ENCODE measurements at places on chromosomes 11 and 22.

DNA sequence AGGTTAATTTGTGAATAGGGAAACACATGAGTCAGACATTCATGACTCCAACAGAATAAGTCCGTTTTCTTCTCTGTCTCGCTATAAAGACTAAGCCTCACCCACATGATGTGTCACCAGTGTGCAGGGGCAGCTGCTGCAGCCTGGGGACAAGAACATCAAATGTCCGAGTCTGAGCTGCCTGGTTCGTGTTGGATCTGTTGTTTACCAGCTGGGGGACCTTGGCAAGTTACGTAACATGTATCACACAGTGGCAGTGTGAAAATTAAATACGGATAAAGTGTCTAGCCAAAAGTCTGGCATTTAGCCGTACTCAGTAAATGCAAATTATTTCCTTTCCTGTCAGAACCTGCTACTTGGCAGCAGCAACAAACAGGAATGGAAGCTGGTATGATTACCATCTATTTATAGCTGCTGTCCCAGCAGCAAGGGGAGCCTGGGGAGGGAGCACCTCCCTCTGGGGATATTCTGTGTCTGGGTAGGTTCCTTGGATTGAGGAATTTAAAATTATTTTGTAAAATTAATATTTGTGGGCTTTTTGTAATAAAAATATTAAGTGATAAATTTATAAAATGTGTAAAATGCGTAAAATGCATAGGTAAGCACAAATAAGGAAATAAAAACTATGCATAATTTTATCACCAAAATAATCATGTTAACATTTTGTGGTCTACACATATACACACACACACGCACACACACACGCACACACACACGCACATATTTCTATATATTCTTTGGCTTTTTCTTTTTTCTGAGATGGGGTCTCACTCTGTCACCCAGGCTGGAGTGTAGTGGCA, 1.3 kb upstream of the CLDN25 start:
- peak; percentile 85 for DNase-seq

DNA sequence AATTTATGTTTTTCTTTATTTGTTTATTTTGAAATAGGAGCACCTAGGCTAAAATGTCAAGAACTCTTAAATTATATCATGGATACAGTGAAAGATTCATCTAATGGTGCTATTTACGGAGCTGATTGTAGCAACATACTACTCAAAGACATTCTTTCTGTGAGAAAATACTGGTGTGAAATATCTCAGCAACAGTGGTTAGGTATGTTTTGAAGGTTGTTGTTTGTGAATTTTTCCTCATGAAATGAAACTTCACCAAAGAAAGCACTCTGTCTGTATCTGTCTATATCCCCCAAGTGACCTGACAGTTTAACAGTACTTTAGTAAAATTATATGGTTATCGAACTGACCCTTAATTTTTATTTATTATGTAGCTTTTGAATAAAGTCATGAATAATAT, 12.8 kb downstream of the ATM start:
- no peak for DNase-seq

- no peak for DNase-seq
Observed at GRCh38 chr22:20803696-20804324, 29.9 kb downstream of the SERPIND1 start.

DNA sequence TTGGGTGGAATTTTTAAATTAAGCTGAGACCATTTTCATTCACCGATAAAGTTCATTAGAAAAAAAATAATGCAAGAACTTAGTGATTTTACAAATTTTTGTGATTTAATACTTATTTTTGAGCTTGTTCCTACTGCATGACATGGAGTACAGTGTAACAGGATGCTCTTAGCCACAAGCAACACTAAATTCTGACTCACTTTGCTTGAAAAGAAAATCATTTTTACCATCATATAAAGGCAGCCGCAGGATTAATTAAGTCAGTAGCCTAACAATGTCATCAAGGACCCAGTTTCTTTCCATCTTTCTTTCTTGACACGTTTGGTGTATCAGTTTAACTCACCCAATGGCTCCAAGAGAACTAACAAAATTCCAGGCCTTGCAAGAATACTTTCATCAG, 540.3 kb upstream of the LUZP2 start:
- DNase-seq = no peak

GRCh38 chr11:124340142-124340447, 20.1 kb upstream of the OR8D2 start:
- DNase-seq = no peak

DNA sequence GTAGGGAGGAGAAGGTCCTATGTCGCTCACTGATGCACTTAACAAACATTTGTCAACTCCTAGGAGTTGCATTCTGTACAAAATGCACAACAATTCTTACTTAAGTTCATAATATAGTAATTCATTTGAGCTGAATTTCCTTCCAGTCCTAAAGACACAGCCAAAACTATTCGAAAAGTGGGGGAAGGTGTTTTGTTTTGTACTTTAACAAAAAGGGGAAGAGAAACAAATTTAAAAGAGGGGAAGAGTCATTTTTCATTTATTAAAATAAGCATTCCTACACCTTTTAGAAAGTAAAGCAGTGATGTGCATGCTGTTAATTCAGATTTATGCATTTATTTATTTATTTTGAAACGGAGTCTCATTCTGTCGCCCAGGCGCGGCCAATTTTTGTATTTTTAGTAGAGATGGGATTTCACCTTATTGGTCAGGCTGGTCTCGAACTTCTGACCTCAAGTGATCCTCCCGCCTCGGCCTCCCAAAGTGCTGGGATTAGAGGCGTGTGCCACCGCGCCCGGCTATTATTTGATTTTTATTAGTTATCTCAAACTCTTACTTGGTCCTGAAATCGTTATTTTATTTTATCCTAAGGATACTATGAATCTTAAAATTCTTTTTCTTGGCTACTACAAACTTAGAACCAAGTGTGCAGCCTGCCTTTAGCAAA, 1.1 kb upstream of the FANCF start:
- DNase-seq = no peak

DNA sequence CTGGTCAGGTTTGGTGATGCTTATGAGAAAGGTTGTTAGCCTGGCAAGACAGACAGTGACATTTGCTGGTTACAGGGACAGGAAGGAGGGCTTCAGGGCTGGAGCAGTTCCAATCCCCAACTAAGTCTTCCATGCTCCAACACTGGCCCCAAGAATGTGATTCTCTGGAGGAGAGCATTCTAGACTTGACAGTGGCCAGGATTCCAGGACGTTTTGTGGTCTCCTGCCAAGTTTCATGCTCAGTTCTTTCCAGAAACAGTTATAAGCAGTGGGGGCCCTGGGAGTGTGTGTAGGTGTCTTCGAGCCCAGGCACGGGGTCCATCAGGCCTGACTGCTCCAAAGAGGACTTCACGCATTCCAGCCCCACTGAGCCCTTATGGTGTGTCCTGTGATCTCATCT, 8.9 kb upstream of the GRK3 start:
- no peak for DNase-seq

- DNase-seq = peak; percentile 75
Observed at GRCh38 chr11:12478743-12479142, 101.4 kb downstream of the PARVA start.

DNA sequence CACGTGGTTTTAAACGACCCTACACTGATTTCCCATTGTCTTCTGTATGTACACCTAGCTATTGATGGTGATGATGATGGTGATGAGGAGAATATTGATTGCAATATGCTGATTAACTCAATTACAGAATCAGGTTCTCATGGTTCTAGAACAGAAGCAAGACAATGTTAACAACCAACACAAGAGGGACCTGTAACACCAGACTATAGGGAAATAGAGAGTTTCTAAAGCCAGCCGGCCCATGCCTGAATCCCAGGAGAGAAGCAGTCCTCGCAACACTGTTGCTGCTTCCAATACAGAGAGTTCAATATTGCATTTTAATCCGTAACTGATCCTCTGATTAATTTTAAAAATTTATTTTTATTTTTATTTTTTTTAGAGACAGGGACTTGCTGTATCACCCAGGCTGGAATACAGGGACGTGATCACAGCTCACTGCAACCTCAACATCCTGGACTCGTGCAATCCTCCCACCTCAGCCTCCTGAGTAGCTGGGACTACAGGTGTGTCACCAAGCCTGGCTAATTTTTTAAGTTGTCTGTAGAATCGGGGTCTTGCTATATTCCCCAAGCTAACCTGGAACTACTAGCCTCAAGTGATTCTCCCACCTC, 22.2 kb upstream of the UBASH3B start:
- peak; percentile 30 for DNase-seq

- DNase-seq = peak; percentile 65
Observed at GRCh38 chr22:32660292-32660691, 141.2 kb upstream of the TIMP3 start.

- peak; percentile 49 for DNase-seq
Observed at GRCh38 chr11:110373051-110373702, 56.6 kb upstream of the FDX1 start.

- no peak for DNase-seq
Observed at GRCh38 chr11:125949271-125950177, 3.7 kb downstream of the VSIG10L2 start.

GRCh38 chr11:86182976-86183584, 61.5 kb upstream of the EED start:
- DNase-seq = peak; percentile 62

DNA sequence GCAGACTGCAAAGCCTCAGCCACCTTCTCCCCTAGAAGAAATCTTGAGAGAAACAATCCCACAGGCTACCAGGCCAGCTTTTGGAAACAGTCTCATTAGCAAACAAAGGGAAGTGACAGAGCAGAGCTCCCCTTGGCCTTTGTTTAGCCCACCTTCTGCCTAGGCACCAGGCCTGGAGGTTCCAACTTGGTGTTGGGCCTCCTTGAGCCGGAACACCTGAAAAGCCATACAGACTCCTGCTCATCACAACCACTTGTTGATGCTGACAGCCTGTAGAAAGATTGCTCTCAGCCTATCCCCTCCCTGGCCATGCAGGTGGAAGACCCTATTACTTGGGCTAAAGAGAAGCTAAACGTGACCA, 26.6 kb downstream of the KCNQ1OT1 start:
- no peak for DNase-seq

- DNase-seq = no peak
Observed at GRCh38 chr22:45562537-45563361, 60.1 kb downstream of the FBLN1 start.

GRCh38 chr11:117997406-117997805, 11.2 kb downstream of the IL10RA start:
- no peak for DNase-seq

DNA sequence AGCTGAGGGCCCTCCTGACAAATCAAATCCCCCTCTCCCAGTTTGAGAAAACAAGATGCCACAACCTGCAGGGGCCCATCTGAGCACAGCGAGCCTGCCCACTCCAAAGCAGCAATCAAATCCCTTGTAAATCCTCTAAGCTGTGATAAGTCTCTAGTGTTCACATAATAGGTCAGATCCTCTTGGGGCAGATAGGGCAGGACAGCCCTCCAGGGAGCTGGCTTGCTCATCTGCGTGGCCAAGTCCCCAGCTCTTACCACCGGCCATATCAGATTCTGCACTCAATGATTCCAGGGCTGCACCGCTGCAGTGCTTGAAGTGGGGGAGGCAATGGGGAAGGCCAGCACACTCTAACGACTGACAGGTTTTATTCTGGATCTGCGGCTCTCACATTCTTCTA, 29.6 kb upstream of the FLI1 start:
- DNase-seq = no peak

DNA sequence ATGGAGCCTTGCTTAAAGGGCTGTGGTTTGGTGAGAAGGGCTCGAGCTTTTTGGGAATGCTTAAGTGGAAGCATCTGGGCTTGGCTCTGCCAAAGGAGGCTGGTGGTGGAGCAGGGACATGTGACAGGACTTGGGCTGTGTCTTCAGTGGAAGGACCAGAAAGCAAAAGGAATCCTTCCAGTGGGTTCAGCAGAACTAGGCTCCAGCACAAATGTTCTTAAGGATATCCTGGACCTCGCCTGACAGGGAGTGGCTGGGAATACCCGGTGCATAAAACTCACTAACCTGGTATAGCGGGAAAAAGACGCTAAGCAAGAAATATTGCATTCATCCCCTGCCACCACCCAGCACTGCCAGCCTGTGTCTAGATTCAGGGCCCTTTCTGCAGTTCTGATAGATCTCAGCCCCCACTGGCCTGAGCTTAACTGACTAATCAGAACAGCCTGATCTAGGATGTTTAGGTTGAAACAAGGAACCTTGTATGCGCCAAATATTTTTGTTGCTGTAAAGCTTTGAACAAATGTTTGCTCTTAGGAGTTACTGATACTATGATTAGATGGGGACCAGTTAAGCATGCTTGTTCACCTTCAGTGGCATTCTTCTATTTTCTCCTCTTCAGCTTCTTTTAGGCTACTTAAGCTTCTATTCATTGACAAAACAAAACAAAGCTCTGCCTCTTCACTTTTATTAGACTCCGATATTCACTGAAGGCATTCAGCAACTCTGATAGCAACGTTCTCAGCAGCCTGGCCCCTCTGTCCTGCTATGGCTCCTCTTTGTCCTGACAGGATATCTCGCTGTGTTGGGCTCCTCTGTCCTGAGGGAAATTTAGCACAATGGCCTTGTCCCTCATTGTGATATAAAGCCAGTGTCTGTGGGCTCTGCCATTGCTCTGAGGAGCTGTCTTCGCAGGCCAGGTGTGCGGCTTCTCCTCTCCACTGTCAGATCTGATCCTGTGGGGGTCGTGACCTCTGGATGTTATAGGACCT, 25.0 kb downstream of the PPFIBP2 start:
- DNase-seq = no peak

GRCh38 chr22:30998329-30998728, 29.3 kb downstream of the TUG1 start:
- no peak for DNase-seq

- DNase-seq = no peak
Observed at GRCh38 chr22:49879871-49880270, 26.2 kb downstream of the ZBED4 start.

DNA sequence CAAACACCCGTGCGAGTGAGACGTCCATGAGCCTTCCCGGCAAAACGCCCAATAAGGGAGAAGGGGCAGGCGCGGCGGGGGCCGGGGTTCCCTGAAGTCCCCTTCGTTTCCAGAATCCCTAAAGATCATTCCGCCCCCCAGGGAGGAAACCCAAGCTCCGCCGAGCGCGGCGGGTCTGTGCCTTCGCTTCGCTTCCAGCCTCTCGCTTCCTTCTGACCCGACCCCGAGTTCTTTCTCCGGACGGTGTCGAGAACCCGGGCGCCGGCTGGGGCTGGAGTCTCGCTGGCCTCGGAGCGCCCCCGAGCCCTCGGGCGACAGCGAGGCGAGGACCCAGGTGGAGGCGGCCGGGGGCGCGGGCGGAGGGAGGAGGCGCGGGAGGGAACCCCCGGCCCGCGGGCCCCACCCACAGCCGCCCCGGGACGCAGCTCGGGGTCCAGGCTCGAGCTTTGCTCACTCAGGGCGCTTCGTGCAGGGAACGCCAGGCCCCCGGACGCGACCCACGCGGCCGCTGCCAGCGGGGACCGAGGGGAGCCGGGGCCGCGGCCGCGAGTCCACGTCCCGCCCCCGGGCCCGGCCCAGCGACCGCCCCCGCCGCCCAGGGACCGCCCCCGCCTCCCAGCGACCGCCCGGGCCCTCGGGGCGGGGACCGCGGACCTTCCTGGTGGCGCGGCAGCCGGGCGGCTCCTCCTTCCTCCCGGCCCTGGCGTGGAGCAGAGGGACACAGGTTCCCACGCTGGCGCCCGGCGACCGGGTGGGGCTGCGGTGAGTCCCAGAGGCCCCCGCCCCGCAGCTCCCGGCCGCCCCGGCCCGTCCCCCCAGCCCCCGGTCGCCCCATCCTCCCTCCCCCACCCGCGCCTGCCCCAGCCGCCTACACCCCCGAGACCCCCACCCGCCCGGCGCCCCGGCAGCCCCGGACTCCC, at the start of gene PGGHG:
TSS of gene PGGHG (plus strand) at position 649 of the 920 bp plus-strand sequence. CDS start 691 bp downstream, outside the sequence.
- DNase-seq = peak; percentile 62
